ENCODE measurements at places on chromosomes 4 and X.

DNA sequence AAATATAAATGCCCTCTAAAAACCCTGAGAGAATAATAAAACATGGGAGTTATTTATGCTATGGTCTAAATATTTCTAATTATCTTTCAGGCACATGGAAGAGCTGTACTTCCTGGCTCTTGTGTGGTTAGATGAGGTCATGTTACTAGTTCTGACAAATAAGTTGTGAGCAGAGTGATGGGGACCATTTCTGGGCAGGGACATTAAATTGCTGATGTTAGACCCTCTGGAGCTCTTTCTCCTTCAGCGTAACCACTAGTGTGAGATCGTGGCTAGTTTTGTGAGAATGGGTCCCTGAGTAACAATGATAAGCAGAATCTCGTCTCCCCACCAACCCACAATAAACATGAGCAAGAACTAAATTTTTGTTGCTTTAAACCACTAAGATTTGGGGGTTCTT, 108.0 kb downstream of the MAML3 start:
- no peak for DNase-seq

- no peak for DNase-seq
Observed at GRCh38 chrX:43559644-43560043, 96.5 kb upstream of the MAOA start.

GRCh38 chrX:64975491-64975890, 759 bp downstream of the ZC4H2 start:
- no peak for DNase-seq

DNA sequence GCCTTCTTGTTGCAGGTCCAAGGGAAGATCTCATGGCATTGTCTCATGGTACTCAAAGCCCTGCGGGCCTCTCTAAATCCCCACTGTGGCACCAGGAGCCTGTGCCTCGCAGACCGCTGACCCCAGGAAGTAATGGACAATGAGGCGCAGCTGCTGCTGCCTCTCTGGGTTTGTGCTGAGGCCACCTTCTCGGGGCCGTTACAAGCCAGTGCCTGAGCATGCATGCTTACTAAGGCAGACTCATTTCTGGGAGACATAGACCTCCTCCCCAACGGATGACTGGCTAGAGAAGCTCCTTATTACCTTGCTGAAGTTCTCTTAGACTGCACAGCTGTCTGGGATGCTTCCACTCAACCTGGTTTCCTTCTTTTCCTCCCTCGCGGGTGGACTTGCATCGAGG, 1.3 kb downstream of the BDH2 start:
- DNase-seq, result no peak

GRCh38 chrX:149849787-149850186, 31.2 kb upstream of the MAGEA8 start:
- DNase-seq, result no peak

DNA sequence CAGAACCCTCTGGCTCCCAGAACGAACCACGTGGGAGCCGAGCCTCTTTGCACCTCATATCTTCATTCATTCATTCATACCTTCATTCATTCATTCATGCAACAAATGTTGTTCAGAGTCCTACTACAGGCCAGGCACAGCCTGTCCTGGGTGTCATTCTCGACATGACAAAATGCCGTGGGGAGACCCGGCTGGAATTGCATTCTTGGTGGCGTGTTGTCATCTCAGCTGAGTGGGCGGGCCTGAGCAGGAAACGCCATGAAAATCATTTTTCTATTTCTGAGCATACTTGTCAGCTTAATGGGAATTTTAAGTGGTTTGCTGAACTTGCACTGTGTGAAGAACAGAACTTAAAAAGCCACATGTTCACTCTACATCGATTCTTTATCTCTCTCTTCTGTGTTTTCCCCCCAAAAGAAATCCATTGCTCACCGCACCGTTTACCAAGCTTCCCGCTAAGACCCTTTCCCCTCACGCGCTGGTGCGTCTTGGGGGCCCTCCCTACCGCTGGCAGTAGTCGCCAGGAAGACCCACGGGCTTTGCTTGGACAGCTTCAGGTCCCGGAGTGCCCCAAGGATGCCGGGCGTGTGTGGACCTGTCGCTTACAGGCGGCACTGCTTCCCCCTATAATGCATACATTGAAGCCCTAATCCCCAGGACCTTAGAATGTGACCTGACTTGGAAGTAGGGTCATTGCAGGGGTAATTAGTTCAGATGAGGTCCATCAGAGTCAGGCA, 41.6 kb upstream of the HMX1 start:
- no peak for DNase-seq

DNA sequence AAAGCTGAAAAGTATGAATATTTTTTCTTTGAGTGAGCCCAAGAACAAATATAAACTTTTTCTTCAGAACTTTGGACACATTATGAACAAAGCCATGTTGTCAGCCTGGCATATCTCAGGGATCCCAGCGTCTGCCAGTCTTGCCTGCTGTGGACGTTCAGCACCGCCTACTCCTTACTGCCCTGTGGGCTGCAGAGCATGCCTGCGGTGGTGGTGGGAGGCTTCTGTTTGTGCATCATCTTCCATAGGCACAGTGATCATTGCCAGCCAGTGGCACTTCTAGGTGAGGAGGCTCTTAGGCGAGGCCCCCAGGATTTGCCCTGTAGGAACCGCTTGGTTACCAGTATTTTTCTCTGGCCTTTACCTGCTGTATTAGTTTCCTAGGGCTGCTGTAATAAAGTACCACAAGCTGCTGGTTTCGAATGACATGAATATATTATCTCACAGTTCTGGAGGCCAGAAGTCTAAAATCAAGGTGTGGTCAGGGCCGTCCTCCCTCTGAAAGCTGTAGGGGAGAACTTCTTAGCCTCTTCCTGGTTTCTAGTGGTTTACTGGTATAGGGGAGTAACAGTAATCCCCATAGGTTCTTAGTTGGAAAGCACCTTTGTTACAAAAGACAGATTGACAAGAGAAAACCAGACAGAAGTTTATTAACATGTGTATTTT, 15.4 kb downstream of the ANXA3 start:
- no peak for DNase-seq

DNA sequence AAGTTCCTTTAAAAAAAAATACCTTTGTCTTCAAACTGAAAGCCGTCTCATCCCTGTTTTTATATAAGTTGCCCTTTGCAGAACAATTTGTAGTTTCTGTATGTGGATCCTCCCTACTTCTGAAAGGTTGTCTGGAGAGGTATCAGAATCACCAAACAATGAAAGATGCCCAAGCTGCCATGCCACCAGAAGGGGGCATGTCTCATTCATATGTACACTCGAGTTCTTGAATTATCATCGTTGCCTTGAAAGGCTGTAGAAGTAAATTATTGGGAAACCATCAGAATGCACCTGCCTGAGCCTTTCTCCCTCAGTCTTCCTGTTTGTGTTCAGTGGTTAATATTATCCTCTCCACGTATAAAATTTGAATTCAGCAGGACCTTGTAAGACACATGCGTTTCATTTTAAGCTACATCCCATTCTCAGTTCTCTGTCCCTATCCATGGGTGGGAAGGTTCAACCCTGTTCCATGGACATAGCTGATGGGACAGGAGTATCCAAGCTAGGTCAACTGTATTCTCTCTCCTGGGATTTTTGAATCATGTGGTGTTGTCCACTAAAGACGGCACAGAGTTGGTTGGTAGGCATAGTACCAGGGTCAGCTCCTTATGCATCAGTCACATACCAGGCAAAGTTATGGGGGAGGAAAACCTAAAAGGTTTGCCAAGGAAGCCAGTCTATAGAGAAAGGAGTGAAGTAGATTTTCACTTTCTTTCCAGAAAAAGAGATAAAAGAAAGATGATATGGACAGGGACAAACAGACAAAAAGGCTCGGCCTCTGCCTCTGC, 24.0 kb downstream of the GALNT7 start:
- DNase-seq, result no peak

DNA sequence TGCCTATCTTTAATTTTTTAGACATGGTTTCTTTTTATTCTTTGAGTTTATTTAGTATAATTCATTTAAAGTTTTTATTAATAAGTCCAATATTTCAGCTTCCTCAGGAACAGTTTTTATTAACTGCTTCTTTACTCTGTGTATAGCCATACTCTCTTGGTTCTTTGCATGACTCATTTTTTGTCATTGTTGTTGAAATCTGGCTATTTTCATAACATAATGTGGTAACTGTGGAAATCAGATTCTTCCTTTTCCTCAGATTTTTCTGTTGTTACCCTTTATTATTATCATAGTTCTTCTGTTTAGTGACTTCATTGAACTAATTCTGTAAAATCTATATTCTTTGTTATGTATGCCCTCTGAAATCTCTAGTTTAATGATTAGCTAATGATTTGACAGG, 124.9 kb upstream of the CYSLTR1 start:
- no peak for DNase-seq

- DNase-seq, result no peak
Observed at GRCh38 chrX:25737540-25737939, 400.6 kb upstream of the MAGEB18 start.

- DNase-seq, result no peak
Observed at GRCh38 chr4:144410230-144410783, 235.6 kb upstream of the HHIP start.

DNA sequence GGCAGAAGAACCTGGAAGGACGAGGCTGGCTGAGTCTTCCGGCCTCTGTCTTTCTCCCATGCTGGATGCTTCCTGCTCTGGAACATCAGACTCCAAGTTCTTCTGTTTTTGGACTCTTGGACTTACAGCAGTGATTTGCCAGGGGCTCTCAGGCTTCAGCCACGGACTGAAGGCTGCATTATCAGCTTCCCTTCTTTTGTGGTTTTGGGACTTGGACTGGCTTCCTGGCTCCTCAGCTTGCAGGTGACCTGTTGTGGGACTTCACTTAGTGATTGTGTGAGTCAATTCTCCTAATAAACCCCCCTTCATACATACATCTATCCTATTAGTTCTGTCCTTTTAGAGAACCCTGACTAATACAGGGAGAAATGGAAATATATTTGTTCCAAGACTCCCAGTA, 265.8 kb downstream of the PCDH18 start:
- no peak for DNase-seq

DNA sequence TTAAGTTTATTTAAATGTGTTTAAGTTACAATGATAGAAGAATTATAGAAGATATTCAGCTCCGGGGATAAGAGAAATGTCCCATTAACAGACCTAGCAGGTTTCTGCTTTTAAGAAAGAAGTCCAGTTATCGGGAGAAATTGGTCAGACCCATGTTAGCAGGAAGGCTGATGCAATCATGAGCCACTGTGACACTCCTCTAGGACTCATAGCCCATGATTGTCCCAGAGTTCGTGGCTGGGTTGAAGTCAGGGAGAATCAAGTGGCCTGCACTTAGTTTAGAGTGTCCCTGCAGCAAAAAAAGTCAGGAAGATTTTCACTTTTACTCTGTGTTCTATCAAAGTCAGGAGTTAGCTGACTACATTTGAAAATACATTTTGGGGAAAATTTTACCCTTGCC, 72.0 kb downstream of the TMEM144 start:
- DNase-seq, result no peak

GRCh38 chr4:153904011-153904410, 115.1 kb upstream of the SFRP2 start:
- DNase-seq, result no peak

DNA sequence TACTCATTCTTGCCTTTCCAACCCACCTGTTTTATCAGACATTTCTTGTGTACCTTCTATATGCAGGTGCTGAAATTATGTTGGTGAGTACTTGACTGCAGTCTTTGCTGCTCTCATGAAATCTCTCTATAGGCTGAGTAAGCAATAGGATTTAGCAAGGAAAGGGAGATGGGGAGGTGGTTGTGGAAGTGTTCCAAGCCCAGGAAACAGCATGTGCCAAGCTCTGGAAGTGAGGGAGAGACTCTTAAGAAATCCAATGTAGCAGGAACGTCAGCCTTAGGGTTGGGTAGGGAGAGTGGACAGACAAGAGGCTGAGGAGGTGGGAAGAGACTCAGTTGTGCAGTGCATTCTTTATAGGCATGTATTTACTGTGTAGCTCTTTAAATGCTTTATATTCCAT, 5.6 kb downstream of the SEPTIN11 start:
- no peak for DNase-seq

DNA sequence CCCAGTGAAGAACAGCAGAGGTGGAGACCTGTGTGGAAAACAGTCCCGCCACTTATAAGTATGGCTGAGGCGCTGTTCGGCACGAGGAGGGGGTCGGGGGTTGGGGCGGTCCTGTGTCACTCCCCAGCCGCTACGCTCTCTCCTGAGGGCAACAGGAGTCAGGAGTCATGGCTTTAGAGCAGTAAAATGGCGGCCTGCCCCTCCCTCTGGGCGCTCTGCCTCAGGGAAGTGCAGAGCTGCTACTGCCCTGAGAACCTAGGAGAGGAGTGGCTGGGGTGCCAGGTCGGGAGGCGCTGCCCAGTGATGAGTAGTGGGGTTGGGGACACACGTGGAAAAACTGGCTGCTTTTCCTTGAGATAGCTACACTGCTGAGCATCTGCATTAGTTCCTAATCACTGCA, 551.2 kb upstream of the AMOT start:
- no peak for DNase-seq

DNA sequence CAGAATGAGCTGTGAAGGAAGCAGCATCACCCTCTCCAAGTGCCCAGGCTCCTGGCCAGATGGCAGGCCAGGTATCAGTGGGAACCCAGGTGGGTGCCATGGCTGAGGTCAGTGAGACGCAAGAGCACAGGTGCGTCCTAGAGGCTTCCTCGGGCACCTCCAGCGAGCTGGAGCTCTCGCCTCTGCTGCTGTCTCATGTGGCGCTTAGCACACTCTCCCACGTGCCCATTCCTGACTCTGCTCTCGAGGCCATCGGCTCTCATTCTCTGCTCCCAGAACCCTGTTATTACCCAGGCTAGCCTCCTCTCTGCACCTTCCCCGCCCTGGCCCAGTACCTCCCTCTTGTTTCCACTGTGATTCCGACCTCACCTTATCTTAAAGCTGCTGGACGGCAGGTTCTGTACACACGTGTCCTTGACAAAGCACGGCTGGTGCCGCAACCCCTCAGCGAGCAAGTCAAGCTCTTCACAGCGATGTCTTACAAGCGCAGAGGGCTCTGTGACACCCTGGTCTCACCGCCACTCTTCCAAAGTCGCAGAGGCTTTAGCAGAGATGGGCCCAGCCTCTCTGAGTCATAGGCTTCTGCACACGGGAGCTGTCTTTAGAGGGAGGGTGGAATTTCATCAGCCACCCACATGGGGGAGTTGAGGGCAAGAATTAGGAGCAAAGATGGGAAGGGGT, 15.4 kb upstream of the MSANTD1 start:
- no peak for DNase-seq

GRCh38 chr4:64975177-64975576, 565.9 kb upstream of the TECRL start:
- DNase-seq, result no peak

DNA sequence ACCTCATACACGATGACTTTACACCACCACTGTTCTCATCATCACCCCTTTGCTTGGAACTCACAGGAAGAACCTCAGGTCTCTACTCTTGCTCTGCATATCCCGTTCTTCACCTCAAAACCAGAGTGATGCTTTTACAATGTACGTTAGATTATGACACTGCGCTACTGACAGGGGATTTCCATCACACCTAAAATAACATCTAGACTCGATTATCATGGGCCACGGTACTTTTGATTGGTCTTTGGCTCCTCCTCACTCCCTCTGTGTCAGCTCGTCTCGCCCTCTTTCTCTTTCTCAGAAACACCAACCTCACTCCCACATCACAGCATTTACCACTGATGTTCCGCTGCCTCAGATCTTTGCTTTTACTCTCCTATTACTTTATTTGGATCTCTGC, 172.4 kb downstream of the TLL1 start:
- no peak for DNase-seq

GRCh38 chr4:168647646-168648375, 151.0 kb downstream of the PALLD start:
- no peak for DNase-seq

- DNase-seq, result no peak
Observed at GRCh38 chr4:89727238-89727637, 109.7 kb downstream of the SNCA start.

- no peak for DNase-seq
Observed at GRCh38 chrX:38327775-38328081, 419 bp upstream of the RPGR start.

Data from stimulated activated CD4-positive, alpha-beta T cell treated with anti-CD3 and anti-CD28 coated beads, Interleukin-2, amount 100 ng/mL, for 4 hours (primary cell).